ENCODE measurements at places on chromosomes 6 and 20.

- no peak for DNase-seq
Measured at GRCh38 chr6:104855507-104855906, 4.2 kb downstream of the HACE1 start.

DNA sequence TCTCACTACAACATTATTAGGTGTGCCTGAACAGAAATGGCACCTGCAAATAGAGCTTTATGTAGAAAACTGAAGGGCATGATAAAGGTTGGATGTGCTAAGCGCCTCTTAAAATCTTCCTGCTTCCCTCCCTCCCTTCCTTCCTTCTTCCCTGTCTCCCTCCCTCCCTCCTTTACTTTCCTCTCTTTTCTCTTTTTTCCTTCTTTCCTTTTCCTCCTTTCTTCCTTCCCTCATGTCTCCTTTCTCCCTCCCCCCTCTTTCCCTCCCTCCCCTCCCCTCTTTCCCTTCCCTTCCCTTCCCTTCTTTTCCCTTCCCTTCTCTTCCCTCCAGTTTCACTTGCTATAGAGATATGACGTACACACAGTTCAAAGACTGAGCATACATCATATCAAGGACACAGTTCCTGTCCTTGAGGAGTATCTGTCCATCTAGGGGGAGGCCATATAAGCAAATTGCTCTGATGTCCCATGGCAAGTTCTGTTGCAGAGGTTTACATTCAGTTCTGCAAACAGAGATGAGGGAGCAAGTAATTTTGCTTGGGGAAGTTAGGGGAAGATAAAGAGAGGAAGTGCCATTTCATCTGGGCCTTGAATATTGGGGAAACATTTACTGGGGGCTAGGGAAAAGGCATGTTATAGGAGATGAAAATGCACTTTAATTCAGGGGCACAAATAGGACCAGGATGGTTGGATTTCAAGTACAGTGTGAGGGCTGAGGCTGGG is 79.0 kb upstream of the EEF1E1 start:
- no peak for DNase-seq

- no peak for DNase-seq
Measured at GRCh38 chr20:45905505-45906079, 6.4 kb downstream of the PLTP start.

- DNase-seq = no peak
Measured at GRCh38 chr20:62788607-62789006, 7.7 kb upstream of the MRGBP start.

- DNase-seq = no peak
Measured at GRCh38 chr6:37518116-37518515, 18.4 kb upstream of the CCDC167 start.

DNA sequence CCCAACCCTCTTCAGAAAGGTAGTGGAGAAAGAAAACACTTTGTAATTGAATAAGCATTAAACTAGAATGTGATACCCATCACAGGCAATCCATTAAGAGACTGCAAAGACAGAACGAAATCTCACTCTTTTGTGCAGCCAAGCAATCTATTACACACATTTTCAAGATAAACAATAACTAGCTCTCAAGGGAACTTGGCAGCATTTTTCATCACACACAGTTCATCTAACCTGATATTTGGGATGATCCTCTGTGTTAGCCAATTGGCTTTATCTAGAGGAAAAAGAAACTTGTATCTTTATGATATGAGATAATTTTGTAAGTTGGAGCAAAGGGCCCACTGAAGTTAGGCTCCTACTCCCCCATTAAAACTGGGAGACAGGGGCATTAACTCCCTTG is 1.5 kb upstream of the GZF1 start:
- DNase-seq = no peak

GRCh38 chr6:8006208-8006607 is 58.0 kb downstream of the BLOC1S5 start:
- peak; percentile 7 for DNase-seq

- DNase-seq = no peak
Measured at GRCh38 chr6:134093007-134093573, 40.7 kb upstream of the SLC2A12 start.

DNA sequence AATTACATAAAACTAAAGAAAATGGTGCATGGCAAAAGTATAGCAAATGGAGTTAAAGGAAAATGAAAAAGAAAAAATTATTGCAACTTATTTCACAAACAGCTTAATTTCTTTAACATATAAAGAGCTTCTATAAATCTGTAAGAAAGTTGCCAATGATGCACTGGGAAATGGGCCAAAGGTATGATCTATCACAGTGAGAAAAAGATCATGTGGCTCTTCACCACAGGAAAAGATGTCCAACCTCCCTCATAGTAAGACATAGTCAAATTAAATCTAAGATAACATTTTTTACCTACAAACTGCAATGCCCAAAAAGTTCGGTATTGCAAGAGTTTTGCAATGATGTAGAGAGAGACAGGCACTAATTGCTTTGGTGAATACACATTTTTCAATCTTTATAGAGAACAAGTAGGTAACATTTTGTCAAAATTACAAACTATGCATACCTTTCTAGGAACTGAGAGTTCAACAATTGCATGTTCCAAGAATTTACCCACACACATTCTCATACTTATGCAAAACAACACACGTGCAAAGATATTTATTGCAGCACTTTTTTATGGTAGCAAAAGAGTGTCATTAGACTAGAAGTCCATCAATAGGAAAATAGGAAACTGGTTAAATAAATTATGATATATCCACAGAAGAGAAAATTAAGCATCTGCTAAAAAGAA is 372.6 kb downstream of the QKI start:
- no peak for DNase-seq

- DNase-seq = no peak
Measured at GRCh38 chr20:60632391-60633262, 619.4 kb upstream of the CDH4 start.

- DNase-seq = no peak
Measured at GRCh38 chr6:152532556-152533422, 104.4 kb downstream of the SYNE1 start.

DNA sequence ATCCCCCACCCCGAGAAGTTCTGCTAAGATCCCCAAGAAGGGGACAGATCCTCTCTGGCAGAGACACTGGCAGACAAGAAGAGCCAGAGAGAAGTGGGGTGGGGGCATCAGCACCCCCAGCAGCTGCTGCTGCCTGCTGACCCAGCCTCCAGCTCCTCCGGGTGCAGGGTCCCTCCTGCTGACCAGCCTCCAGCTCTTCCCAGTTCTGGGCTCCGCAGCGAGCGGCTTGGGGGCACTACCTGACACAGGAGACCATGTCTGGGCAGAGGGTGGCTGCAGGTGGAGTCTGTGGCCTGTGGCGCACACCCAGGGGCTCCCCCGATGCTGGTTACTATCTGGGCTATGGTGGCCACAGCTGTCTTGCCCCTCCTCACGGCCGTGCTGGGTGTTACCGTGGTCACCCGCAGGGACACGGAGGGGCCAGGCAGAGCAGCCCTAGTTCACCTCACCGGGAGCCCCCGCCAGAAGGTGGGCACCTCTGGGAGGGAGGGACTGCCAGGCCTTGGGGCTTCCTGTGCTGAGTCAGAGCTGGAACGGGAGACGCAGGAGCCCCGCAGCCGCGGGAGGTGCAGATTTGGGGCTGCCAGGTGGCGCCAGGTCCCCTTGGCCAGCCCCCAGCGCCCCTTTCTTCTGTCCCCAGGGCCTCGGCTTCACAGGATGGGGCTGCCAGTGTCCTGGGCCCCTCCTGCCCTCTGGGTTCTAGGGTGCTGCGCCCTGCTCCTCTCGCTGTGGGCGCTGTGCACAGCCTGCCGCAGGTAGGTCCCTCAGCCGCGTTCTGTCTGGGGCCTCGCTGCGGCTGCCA is 630 bp downstream of the LIME1 start:
- peak; percentile 52 for DNase-seq

DNA sequence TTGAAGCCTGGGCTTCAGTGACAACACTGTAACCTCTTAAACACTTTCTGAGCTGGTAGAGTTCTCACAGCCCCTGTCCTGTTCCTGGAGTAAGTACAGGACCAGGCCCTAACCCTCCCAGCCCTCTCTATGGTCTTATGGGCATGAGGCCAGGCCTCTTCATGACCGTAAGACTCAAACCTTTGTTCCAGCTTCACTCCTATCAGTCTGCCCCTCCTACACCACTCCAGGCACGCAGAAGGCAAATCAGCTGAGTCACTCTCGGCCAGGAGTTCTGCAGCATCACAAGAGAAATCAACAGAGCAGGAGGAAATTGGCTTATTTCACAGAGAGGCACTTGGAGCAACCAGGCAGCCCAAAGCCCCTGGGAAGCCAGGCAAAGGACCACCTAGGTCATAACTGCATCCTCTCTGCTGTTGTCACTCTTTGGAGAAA is 25.3 kb upstream of the CHD6 start:
- DNase-seq = no peak

DNA sequence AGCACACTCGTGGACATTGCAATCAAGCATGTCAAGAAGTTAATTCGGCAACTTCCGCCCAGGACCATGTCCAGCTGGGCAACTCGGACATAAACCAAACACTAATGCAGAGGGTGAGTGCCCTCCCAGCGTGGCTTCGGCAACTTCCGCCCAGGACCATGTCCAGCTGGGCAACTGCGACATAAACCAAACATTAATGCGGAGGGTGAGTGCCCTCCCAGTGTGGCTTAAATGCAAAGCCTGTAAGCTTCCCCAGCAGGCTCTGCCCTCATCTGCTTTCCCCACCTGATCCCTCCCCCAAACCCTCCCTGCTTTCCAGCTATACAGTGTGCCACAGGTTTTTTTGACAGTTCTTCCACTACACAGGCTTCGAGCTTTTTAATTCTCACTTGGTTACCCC is 143.4 kb downstream of the PXDC1 start:
- DNase-seq = no peak

- no peak for DNase-seq
Measured at GRCh38 chr6:135479601-135480000, 17.9 kb downstream of the AHI1 start.

- peak; percentile 25 for DNase-seq
Measured at GRCh38 chr6:13390658-13391057, 62.3 kb upstream of the TBC1D7 start.

DNA sequence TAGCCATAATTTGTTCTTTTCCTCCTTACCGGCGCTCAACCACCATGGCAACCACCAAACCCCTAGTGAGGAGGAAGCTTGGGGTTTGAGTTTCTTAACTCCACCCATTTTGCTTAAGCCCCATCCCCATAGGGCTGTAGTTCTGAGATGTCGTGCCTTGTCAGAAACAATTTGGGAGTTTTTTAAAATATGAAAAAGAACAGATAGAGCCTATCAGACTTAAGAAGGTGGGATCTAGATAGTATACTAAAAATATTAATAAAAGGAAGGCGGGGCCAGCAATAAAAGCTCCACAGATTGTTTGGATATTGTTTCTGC is 5.6 kb downstream of the BRD2 start:
- DNase-seq = peak; percentile 70

DNA sequence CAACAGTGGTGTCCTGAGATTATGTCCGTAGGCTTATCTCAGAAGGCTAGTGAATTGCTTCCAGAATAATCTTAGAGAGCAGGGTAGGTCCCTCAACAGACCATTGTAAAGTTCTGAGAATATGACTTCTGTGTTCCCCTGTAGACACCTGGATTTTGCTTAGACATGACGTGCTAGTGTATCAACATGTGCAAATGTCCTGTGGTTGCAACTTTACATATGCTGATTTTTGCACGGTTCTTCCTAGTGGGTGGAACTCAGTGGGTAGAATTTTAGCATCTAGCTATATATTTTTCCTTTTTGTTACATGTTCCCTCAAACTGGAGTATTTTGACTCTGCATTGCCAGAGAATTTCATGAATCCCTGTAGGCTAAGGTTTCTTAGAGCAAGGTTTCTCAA is 459.2 kb downstream of the RNF144B start:
- DNase-seq = no peak

DNA sequence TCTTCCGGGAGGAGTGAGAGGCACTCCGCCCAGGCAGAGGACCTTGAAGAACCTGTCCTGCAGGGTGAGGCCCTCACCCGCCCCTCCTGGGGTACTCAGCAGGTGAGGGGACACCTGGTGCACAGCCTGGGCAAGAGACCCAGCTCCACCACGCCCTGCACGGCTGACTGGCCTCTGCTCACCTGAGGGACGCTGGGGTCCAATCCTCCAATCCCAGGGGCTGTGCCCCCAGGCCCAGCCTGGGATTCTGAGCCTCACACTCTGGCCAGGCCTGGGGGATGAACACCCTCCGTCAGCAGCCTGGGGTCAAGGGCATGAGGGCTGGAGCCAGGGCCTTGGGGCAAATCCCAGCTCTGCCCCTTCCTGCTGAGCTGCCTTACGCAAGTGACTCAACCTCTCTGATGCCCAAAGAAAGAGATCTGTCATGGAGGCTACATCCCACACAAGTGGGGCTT is 149.9 kb upstream of the PTPN1 start:
- DNase-seq = no peak

DNA sequence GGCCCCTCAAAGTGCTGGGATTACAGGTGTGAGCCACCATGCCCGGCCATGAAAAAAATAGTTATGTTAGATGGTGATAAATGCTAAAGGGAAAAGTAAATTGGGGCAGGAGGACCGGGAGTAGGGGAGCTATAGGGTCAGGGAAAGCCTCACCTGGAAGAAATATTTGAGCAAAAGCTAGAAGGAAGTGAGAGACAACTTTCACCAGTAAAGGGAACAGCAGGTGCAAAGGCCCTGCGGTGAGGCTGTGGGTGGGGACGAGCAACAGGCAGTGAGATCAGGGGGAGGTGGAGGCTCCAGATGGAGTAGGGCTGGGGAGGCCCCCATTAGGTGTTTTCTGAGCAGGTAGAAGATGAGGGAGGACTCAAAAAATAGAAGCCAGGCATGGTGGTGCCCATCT is 16.0 kb downstream of the BCAS4 start:
- no peak for DNase-seq

DNA sequence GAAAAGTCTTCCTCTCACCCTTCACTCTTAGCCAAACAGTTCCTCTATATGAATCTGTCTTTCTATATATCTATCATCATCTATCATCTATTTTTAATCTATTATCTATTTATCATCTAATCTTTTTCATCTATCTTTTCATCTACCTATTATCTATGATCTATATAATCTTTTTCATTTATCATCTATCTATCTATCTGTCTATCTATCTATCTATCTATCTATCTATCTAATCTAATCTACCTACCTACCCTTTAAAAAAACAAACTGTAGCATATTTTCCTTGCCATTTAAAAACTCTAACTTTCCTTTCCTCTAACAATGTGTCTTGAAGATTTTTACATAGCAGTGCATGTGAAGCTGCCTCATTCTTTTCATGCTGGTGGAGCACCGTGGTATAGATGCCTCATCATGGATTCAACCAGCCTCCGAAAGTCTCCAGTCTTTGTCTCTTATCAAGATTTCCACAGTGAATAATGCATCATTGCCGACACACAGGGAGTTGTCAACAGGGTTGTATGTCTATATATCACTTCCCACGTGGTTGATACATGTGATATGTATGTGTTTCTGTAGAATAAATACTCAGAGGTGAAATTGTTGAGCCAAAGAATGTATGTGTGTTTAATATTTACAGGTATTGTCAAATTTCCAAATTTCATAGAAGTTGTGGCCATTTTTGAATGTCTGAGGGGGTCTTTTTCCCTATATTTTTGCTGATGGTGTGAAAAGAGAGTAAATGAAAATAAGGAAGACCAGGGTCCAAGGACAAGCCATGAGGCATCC is 51.3 kb downstream of the VEGFA start:
- DNase-seq = no peak

GRCh38 chr20:32465092-32465900 is 107.2 kb downstream of the ASXL1 start:
- no peak for DNase-seq

Measured in CD4-positive, alpha-beta T cell treated with Interleukin-21 for 1 hour (primary cell).